ENCODE measurements at places on chromosomes 4 and X.

DNA sequence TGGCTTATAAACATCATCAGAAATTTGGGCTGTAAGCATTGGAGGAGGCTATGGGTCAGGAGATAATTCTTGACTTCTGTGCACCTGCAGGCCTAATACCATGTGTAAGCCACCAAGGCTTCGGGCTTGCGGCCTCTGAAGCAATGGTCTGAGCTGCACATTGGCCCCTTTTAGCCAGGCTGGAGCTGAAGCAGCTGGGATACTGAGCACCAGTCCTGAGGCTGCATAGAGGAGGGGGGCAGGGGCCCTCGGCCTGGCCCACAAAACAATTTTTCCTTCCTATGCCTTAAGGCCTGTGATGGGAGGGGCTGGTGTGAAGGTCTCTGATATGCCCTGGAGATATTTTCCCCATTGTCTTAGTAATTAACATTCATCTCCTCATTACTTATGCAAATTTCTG is 373.0 kb upstream of the HTR2C start:
- DNase-seq: no peak

- peak; percentile 56 for DNase-seq
Observed at GRCh38 chrX:154730253-154730891, 20.5 kb downstream of the GAB3 start.

DNA sequence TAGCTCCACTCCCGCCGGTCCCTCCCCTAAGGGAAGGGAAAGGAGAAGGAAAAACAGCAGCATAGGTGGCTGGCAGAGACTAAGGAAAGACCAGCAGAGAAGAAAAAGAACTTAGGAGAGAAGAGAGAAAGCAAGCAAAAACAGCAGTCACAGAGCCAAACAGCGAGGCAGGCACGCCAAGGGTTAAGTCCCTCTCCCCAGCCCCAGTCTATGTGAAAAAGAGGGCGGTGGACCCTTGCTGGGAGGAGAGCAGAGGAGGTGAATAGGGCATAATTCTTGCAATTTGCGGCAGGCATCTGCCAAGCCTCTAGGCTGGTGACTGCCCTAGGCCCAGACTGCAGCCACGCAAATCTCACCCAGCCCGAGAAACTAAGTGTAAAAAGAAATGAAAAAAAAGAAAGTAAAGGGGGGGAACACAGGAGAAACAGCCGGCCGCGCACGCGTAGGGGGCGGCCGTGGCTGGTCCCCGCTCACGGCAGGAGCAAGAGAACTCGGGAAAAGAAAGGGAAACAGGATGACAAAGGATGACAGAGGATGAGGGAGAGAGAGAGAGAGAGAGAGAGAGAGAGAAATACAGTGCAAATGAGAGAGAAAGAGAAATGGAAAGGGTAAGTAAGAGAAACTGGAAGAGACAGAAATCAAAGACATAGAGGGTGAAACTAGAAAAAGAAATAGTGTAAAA is 48.6 kb downstream of the MAGEA9 start:
- DNase-seq: no peak

- DNase-seq: no peak
Observed at GRCh38 chrX:37652589-37653231, 32.9 kb upstream of the XK start.

DNA sequence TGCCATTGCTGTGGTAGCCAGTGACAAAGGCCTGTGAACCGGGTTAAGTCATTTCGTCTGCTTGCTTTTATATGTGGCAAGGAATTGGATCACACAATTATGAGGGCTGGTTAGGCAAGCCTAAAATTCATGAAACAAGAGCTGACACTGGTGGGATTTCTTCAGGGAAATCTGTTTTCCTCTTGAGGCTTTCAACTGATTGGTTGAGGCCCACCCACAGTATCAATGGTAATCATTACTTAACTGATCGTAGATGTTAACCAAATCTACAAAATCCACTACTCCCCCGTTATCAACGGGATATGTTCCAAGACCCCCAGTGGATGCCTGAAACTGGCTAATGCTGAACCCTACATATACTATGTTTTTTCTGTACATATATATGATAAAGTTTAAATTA is 13.0 kb downstream of the RBMX2 start:
- DNase-seq: no peak

DNA sequence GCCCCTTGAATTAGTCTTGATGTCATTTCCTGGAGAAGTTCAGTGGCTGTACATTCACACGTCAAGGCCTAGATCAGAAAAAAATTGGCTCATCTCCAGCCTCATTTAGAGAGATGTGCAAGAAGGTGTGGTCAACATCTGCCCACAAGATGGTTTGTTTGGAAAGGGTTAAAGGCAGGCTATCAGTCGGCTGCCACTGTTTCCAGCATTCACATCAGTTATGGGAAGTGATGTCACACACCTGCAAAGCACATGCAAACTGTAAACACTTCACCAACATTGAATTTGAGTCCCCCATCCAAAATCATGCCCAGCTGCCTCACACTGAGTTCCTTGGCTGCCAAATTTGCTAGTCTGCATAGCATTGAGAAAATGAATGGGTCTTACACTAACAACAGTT is 498.3 kb upstream of the INTU start:
- DNase-seq: no peak

DNA sequence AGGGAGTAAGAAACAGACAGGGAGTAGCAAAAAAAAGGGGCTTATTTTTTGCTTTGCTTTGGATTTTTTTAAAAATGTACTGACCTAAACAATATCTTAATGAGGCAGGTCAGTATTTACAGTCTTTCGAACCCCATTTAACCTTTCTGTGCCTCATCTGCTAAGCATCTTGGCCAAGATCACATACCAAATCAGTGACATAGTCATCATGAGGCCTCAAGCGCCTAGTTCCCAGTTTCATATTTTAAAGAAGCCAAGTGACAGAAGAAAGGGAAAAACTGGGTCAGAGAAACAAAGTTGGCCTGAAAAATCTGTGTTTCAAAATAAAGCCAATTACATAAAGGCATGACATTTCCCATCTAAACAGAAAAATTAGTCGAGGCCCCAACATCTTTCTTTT is 94.6 kb upstream of the WDR44 start:
- DNase-seq: no peak

DNA sequence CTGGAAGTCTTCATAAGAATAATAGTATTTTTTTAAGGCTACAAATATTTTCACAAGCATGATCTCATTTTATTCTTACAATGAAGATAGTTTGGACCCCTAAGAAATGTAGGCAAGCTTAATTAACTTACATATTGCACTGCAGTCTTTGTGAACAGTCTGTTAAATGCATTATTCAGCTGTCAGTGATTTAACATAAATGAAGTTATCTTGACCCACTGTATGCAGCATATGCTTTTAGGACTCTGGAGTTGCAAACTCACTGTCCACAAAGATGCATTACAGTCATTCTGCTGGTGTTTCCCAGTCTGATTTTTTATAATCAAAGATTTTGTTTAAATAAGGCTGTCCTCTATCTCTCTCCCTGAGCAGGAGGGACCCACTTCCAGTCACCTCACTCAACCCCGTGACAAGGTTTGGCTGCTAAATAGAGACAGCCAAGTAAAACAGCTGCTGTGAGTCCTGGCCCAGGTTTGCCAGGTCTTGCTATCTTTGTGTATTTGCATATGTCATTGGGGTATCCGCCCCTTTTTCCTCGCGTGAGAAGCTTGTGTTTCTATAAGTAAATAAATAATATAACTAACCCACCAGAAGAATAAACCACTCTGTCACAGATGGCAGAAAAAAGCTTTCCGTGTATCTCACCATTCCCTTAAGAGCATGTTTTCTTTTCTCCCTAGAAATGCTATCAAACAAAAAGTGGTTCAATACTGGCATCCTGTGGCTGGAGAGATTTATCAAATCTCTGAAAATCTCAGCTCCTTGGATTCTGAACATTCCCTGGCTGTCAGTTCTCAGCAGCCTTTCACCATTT is 67.0 kb downstream of the SLC7A11 start:
- DNase-seq: peak; percentile 81

DNA sequence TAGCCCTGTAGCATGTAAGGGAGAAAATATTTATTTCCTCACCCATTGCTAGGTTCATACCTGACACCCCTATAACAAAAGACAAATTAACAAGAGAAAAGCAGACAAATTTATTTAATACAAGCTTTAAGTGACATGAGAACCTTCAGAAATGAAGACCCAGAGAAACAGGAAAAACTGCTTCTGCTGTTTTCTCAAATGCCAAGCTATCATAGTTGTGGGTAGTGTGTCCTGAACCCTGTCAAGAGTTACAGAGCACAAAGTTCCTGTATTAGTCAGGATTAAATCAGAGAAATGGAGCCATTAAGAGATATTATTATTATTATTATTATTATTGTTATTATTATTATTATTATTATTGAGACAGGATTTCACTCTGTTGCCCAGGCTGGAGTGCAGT is 17.5 kb downstream of the CCDC160 start:
- DNase-seq: no peak

DNA sequence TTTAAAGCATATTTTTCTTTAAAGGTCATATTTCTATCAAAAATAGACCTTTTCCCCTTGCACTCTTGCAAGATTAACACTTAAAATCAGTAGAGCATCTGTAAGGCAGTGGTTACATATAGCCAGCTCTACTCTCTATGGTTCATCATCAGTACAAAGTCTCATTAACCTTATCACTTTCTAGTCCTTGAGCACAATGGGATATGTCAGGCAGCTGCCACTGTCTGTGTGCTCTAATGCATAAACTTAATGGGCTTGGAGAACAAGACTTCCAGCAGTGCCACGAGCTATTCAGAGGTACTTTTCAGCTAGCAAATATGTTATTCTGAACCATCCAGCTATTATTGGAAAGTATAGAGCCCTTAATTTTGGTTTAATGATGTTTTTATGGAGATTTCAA is 393.7 kb downstream of the GASK1B start:
- DNase-seq: no peak

- peak; percentile 66 for DNase-seq
Observed at GRCh38 chr4:13705521-13706041, 78.1 kb upstream of the BOD1L1 start.

GRCh38 chr4:3174371-3175338 is 74.3 kb upstream of the MSANTD1 start:
- no peak for DNase-seq

DNA sequence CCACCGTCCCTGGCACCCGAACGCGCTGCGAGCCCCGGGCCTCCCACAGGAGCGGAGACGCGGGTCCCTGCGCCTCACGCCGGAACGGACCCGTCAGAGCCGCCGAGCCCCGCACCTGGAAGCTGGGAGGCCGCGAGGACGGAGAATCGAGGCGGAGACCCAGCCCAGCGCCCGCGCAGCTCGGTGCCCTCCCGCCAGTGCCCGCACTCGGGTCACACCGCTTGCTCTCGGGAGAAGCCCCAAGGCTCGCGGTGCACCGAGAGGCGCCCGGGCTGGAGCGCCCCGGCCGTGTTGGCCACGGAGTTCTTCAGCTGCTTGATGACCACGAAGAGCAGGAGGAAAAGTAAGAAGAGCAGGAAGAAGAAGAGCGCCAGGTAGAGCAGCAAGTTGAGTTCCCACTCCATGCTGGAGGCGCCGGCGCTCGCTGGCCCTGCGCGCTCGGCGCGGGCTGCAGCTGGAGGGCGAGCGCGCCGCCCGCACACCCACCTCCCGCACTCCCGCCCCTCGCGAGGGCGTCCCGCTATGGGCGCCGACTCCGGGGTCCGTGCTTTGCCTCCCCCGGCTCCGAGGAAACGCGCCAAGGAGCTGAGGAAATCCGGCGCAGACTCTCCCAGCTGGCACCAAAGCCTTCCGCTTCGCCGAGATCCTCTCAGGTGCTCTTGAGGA is at the start of gene SMIM43:
TSS of gene SMIM43 (minus strand) at position 463 of the 666 bp plus-strand sequence. CDS start at position 404, 59 bp downstream.
- DNase-seq: no peak
